ENCODE measurements at places on chromosomes 13 and 19.

GRCh38 chr13:21834521-21834920, 163.6 kb downstream of the FGF9 start:
- no peak overlapping the region for H3K27ac ChIP-seq
- H3K4me1 ChIP-seq = no peaks in the 10 kb centered on the region
- no peaks in the 10 kb centered on the region for H3K36me3 ChIP-seq
- H3K27me3 ChIP-seq = peaks cover 2% of the 10 kb centered on the region
- no peak for DNase-seq
- no peak overlapping the region for H3K4me3 ChIP-seq

GRCh38 chr19:40778706-40779284, 748 bp downstream of the RAB4B start:
- peak overlapping the region; percentile 98 for H3K4me3 ChIP-seq
- peak overlapping the region; percentile 97 for H3K27ac ChIP-seq
- H3K36me3 ChIP-seq = peaks cover 13% of the 10 kb centered on the region

DNA sequence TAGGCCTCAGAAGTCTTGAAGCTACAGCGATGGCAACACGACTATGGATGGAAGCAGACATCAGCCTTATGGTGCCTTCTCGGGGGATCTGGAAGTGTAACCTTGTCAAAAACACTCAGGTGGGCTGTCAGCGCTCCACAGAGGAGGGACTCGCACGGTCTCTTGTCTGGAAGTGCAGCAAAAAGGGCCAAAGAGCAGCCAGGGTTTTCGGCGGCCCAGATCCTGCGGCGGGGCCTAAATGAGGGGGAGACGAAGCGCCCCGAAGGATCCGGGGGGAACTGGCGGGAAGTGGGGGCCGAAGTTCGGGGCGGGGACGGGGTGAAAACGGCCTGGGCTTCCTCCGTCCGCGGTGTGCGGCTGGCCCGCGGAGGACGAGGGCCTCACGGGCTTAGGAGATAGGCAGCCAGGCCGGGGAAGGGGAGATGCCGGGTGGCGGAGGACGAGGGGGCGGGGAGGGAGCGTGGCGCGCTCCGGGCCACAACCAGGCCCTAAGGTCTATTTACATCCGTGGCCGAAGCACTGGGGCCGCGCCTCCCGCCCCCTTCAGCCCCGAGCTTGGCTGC, 637 bp downstream of the RANBP3 start:
- H3K4me3 ChIP-seq = peak overlapping the region; percentile 91
- peaks cover 66% of the 10 kb centered on the region for H3K4me1 ChIP-seq
- H3K36me3 ChIP-seq = no peaks in the 10 kb centered on the region
- H3K27ac ChIP-seq = peak overlapping the region; percentile 85
- DNase-seq = no peak

DNA sequence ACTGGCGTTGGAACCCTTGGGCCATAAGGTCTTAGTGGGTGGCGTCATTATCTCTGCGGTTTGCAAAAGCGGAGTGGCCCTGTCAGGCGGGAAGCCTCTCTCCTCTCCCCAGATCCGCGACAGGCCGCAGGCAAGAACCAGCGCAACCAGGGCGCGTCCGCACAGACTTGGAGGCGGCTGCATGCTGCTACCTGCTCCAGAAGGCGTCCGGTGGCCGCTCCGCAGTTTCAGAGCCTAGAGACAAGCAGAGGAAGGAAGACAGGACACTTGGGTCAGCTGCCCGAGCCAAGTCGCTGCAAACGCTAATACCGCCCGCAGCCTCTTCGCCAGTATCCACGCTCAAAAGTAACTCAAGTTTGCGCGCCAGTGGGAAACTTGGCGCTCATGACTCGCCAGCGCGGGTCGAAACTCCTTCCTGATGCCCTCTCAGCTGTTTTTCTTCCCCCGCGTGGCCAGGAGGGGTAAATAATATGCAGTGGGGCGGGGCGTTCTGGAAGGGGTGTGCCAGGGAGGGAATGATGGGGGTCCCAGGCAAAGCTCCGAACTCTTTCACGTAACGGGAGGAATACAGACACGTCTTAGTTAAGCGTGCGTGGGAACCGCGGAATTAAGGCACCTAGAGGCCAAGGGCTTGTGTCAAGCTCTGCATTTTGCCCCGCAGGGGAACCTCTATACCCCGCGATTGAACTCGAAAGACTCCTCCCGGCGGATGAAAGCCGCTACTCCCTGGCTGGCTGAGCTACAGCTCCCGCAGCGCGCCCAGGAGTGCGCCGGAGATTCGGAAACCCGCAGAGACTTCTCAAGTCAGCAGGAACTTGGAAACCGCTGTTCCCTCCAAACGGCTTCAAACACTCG, at the start of gene EDNRB:
Gene EDNRB (minus strand): TSS at position 441 of the 855 bp plus-strand sequence. CDS start 258 bp downstream, at position 183.
- H3K4me3 ChIP-seq = peak within 1 kb of the TSS; percentile 66
- no peak for DNase-seq
- H3K36me3 ChIP-seq = no peaks in the 10 kb centered on the region
- H3K27me3 ChIP-seq = peaks cover 7% of the 10 kb centered on the region
- H3K27ac ChIP-seq = no peak within 1 kb of the TSS
- H3K4me1 ChIP-seq = no peaks in the 10 kb centered on the region

GRCh38 chr13:112762690-112763080, 72.8 kb downstream of the ATP11A start:
- no peaks in the 10 kb centered on the region for H3K36me3 ChIP-seq
- peaks cover 10% of the 10 kb centered on the region for H3K4me1 ChIP-seq
- no peaks in the 10 kb centered on the region for H3K27me3 ChIP-seq
- DNase-seq = no peak
- H3K4me3 ChIP-seq = no peak overlapping the region
